CD14-positive monocyte (primary cell): ENCODE measurements at places on chromosomes 12 and 14.
A peak's percentile ranks its signal among the peaks of the same experiment; 100 is the strongest.

DNA sequence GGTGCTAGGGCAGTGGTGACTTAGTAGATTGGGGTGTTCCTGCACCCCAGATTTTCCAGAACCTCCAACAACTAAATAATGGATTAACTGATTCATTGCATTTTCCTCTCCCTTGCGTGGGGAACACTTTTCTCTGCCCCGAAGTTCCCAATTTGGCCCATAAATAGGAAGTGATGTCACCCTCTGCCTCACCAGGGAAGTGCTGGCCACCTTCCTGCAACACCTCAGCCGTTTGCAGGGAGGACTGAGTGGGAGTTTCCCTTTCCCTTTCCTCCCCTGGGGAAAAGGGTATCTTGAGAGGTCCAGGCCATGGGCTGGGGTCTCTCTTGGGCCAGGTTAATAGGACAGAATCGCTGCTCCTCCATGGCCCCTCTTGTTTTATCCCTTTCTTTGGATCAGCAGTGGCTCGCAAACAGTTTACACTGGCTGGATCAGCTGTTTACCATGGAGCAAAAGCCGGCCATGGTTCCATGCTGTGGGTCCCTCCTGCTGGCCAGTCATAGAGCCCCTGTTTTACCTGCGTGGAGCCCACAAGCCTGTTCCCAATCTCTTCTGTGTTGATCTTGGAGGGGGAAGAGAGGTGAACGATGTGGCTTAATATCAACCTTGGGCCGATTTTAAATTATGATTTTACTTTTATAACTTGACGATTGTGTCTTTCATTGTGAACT, 91.6 kb upstream of the VRK1 start:
- no peak for DNase-seq

- DNase-seq, result peak; percentile 59
Measured at GRCh38 chr12:47838286-47838931, 18.7 kb upstream of the HDAC7 start.

DNA sequence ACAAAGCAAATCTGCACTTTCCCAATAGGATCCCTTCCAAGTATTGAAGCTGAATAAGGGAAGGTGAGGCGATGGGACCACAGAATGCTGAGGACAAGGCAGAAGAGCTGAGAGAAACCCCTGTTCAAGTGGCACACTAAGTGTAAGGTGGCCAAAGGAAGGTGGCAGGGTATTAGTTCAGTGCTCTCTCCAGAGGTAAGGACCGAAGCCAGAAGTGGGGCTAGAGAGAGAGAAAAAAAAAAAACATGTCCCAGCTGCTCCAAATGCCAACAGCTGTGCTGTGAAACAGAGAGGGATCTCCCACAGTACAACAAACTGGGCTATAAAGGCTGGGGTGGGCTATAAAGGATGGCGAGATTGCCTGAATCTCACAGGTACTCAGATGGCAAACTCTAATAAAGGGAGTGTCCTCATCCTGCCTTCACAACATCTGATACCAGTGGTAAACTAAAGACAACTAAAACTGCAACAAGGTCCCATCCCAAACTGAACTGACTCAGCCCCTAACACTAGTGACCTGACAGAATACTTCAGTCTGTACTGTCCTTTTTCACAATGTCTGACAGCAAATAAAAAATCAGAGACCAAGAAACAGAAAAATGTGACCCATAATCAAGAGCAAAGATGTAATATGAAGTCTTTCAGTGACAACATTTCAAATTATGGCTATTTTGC, 47.9 kb downstream of the CDK17 start:
- no peak for DNase-seq

- no peak for DNase-seq
Measured at GRCh38 chr14:36659010-36659821, 2.4 kb upstream of the PAX9 start.

DNA sequence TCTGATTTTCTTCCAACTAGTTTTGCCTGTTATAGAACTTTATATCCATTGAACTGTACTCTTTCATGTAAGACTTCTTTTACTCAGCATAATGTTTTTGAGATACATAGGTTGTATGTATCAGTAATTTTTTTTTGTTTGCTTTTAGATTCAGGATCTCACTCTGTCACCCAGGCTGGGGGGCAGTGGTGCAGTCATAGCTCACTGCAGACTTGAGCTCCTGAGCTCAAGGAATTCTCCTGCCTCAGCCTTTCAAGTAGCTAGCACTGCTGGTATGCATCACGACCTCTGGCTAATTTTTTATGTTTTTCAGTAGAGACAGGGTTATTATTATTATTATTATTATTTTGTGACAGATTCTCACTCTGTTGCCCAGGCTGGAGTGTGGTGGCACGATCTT, 65.0 kb upstream of the DDHD1 start:
- DNase-seq, result no peak

DNA sequence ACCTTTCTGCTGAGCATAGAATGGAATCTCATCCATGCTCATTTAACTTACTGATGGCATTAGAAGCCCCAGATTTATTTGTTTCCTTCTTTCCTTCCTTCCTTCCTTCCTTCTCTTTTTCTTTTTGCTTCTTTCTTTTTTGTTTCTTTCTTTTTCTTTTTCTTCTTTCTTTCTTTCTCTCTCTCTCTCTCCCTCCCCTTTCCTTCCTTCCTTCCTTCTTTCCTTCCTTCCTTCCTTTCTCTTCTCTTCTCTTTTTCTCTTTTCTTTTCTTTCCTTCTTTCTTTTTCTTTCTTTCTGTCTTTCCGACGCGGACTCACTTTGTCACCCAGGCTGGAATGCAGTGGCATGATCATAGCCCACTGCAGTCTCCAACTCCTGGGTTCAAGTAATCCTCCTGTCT, 55.9 kb downstream of the C12orf75 start:
- no peak for DNase-seq

DNA sequence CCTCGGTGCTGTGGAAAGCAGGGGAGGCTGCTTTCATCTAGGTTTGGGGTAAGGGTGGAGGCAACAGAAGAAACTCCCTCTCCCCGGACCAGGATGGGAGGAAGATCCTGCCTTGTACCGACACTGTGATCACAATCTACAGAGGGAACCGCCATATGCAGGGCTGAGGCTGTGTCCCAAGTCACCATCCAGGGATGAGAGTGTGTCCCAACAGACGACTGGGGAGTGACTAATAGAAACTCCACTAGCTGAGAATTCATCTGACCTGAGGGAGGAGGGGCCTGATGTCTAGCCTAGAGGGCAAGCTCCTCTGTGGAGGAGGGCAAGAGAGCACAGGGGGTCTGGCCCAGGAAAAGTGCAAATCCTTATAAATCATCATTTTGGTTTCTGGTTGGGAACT, 172.4 kb downstream of the CALM1 start:
- no peak for DNase-seq

- DNase-seq, result no peak
Measured at GRCh38 chr14:94536836-94537235, 24.4 kb upstream of the SERPINA4 start.

- DNase-seq, result peak; percentile 65
Measured at GRCh38 chr14:23559010-23559925, 3.2 kb downstream of the THTPA start.

DNA sequence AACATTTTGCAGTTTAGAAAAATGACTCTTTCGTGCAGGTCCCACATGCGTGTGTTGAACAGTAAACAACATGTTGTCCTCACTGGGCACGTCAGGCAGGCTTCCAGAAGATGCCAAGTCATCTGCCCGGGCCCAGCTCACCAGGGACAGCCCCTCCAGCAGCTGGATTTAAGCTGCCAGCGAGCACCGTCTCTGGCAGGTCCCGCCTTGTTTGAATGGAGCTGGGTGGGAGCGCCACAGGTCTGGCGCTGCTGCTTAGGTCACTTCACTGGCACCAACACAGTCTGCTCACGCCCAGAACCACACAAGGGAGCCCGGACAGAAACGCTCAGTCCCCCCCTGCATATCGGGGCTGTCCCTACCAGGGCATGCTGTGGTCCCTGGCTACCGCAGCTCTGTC, 33.1 kb upstream of the MMP17 start:
- DNase-seq, result no peak
